Putamen (tissue), 1 donor: ENCODE measurements at places on chromosomes 2 and 18.

DNA sequence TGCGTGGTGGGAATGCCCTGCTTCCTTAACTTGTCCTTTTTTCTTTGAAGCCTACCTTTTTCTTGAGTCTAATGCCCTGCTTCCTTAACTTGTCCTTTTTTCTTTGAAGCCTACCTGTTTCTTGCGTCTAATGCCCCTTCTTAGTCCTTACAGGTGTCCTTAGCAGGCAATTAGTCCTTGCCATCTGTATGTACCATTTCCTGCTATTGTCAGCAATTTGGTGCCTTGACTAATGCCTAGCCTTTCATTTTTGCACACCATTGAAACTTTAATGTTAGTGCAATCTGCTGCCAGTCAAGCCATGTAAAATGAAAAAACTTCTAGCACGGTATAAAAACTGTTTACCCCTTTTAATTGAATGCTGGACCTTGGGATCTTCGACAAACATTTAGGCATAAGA, 4.3 kb downstream of the KDM3A start:
- no peak for DNase-seq

DNA sequence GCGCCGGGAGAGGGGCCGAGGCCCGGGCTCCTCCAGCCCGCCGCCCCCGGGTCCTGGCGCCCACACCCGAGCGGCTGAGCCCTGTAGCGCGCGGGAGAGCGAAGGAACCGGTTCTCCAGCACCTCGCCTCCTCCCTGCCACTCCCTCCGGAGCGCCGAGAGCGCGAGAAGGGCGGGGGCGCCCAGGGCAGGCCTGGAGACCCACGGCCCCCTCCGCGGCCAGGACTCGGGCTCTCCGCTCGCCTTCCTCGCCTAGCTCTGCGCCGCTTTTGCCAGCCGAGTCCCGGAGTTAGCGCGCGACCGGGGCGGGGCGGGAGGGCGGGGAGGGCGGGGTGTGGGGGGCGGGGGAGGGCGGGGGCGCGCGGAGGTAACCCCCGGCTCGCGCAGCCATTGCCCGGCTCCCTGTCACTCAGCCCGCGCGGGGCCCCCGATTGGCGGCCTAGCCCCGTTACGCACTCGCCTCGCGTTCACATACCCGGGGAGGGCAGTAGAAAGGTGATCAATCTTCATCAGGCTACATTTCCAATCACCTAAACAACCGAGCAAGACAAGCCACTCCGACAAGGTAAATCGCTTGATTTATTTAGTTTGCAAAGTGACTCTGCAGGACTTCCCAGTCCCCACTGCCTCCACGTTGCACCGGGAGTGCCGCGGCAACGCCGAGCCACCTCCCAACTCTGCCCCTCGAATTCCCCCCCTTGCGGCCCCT, at the start of gene OTX1:
Gene OTX1, plus strand, starts transcription at position 497 of the 708 bp plus-strand sequence. CDS start 2,161 bp downstream, outside the sequence.
- DNase-seq = peak; percentile 62

- no peak for DNase-seq
These were observed 2.5 kb downstream of the DLX1 start for GRCh38 chr2:172087780-172088244.

- DNase-seq = no peak
These were observed 6.1 kb downstream of the ONECUT2 start for GRCh38 chr18:57441071-57441794.

GRCh38 chr2:25063876-25064660, 22.2 kb downstream of the EFR3B start:
- no peak for DNase-seq

DNA sequence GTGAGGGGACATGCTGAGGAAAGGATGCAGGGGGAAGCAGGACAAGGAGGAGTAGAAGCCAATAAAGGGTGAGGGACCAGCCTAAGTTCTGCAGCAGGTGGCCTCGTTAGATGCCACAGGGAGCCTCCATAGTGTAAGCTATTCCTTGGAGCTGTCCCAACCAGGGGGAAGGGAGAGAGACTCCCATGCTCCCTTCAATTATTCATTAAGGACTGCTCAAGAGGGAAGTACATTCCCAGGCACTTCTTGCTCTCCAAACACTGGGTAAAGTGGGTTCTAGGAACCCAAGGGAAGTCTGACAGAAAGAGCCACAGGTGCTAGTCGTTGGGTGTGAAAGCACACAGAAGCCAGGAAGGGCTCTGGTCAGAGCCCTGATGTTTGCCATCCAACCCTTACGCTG, 193.7 kb downstream of the SLC39A10 start:
- no peak for DNase-seq

- no peak for DNase-seq
These were observed 216.4 kb downstream of the AGAP1 start for GRCh38 chr2:235709969-235710879.

- no peak for DNase-seq
These were observed 17.4 kb downstream of the SLC38A11 start for GRCh38 chr2:164937864-164938401.

DNA sequence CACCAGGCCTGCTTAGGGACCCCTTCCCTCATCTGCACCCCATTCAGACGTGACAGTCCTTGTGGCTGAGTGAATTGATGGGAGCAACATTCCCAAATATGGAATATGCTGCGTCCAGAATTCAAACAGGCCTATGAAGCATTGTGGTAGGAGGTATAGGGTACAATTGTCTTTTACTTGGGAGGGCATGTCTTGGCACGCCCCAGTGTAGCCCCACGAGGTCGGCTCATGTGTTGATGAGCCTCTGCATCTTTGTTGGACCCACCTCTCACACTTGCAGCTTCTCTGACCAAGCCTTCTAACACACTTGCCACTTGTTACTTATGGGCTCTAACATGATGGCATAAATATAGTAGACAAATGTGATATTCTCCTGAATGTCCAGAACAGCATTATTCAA, 1.6 kb downstream of the TIMM21 start:
- no peak for DNase-seq

- no peak for DNase-seq
These were observed 111.1 kb upstream of the SPOPL start for GRCh38 chr2:138390316-138390945.

DNA sequence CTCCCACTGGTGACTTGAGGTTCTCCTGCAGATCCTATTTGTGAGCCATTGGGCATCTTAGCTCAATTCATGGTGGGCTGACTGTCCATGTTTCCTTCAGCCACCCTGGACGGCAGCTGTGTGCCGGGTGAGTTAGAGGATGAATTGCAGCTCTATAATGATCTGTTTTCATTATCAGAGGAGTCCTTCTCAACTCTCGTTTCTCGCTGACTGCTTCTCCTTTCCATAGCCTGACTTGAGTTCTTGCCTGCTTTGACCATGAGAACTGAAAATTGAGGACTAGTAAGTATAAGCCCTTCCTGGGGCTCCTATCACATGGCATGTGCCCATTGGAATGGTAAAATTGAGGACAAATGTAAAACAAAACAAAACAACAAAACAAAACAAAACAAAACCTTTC, 121.8 kb downstream of the CDC42EP3 start:
- no peak for DNase-seq

- no peak for DNase-seq
These were observed 502.2 kb upstream of the ZEB2 start for GRCh38 chr2:145021962-145022665.

DNA sequence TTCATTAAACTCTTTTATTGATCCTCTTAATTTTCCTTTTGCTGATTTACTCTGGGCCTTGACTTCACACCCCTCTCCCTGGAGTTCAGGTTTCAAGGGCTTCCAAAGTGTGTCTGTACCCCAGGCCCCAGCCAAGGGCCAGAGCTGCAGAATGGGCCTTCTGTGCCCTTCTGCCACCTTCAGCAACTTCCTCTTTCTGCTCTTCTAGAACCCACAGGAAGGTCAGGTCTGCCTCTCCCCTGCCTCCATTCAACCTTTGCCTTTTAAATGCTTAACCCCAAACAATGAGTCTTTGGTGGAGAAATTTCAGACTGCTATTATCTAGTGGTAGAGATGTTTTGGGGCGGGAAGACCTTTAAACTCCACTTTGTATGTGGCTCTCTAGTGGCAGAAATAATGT, 63.1 kb downstream of the TSN start:
- no peak for DNase-seq

DNA sequence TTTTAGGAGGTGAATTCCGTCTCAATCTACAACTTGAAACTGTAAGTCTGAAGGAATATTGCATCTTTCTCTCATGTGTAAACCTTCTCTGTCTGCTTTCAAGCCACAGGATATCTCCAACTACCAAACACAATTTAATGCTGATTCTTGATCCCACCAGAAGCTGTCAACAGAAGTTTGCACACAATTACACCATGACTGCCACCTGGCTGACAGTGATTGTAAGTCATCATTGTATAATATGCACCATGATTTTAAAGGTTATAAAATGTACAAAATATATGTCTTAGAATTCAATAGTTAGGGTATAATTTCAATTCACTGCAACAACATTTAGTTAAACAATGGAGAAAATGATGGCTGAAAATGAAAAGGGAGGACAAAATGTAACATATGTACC, 18.4 kb downstream of the PREPL start:
- DNase-seq = no peak

GRCh38 chr2:60533101-60534051, 20.1 kb downstream of the BCL11A start:
- DNase-seq = no peak

- DNase-seq = no peak
These were observed 163.3 kb upstream of the SIX3 start for GRCh38 chr2:44778221-44778654.

DNA sequence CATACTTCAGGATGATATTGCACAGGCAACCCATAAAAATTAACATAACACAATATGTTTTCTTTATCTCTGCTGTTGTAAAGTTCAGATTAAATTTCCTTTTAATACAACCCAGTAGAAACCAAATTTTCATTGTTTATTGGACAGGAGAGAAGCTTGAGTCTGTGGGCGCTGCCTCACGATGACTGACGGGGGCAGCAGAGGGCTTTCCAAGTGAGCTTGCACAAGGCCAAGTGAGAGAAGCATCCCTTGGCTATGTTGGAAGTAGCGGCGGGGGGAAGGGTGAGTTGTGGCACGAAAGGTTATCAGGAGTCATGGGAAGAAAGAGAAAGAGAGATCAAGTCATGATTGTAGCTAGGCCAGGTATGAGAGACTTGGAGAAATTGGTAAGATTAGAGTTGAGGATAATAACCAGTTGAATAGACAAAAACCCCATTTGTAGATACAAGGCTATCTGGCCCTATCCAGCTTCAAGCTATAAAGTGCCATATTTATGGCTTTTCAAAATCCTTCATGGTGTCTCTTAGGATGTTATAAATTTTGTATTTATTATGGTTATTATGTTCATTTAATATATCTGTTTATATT, 413.7 kb upstream of the FAM98A start:
- DNase-seq = peak; percentile 81

DNA sequence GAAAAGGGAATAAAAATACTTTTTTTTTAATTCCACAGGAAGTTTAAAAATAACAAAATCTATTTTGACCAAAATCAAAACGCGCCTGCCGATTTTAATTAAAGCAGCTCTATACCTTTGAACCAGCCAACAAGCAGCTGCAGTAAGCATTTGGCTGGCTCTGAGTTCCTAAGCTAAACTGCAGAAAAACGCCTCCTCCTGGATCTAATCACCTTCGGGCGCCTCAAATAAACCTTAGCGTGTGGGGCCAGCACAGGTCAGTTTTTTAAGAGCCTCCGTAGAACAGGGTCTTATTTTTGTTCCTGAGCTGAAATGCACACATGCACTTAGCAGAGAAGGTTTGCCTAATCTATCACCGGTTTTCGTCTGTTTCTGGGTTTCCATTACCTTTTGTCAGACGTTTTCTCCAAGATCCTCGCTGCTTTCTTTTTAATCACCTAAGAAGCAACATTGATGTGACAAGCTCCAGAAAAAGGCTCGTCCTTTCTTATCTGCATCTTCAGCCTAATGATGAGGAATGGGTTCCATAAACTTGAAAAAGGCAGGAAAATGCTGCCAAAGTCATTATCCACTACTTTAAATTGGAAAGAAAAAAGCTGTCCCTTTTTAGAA, 64.7 kb upstream of the HNRNPA3 start:
- DNase-seq = no peak

GRCh38 chr2:176851200-176851888, 361.2 kb upstream of the HNRNPA3 start:
- no peak for DNase-seq

DNA sequence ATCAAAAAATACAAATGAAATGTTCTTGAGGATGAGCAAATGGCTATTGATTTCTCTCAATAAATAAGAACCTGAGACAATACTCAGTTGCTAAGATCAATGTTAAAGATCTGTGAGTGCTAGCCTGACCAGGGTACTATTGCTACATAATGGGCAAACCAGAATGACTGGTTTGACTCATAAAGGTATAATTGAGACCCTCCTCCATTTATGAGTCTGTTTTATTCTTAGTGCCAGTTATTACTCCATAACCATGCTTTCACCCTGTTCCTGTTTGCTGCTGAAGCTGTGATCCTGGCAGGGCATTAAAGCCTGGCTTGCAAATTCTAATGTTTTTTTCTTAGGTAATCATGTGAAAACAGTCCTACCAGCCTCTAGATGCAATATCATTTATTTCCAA, 56.6 kb upstream of the PPM1B start:
- DNase-seq = no peak

DNA sequence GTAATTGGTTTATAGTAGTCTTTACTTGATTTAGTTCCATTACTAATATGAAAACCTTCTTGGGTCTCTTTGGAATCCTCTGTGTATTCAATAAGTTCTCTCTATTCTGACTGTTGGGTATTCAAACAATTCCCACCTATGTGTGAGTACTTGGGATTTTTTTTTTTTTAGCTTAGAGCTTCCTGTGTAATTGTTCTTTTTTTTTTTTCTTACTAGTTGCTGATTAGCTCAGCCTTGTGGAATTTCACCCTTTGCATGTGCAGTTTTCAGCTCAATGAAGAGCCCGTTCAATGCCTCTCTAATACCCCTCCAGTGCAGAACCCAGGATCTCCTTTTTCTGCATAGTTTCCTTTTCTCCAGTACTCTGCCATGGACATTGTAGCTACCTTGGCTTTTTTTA, 339.1 kb upstream of the GALNT5 start:
- DNase-seq = no peak

DNA sequence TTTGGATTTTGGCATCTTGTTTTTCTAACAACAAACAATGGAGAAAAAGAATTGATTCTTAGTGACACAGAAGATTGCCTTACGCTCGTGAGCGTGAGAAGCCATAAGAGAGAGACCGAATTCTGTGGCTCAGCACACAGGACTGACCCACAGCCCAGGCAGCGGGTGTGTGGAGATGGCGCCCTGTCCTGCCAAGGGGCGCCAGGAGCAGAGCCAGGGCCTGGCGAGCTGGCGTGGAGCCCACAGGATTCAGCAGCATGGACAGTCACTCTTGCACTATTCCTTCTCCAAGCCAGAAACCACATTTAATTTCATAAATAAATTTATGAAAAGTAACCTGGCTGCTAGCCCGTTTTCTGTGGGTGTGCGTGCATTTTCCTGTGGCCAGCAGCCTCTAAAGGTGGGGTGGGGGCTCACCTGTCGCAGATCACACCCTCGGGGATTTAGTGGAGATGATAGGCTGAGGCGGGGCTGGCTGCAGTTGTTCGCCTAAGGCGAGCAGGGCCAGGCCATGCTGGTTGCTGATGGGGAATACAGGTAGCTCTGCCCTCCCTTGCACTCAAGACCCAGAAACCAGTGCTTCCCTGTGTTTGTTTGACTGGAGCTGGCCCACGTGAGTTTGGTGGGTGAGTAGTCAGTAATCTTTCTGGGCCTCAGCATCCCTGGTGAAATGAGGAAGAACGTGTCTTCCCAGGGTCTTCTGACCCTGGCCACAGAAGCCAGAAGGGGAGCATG, 46.2 kb downstream of the FAM168B start:
- DNase-seq = no peak

- peak; percentile 9 for DNase-seq
These were observed 168.7 kb upstream of the GULP1 start for GRCh38 chr2:188122985-188123384.

- no peak for DNase-seq
These were observed 643.6 kb upstream of the DDX18 start for GRCh38 chr2:117170897-117171296.
